Epithelial cell of proximal tubule (primary cell): ENCODE measurements at places on chromosomes 1 and 21. TPM values are rescaled to one million over a fixed set of nuclear protein-coding genes. Genes with fewer than 3 reads are reported as not detected.

The ITLN1 gene
- not detected in 2 replicates for total RNA-seq

The SHE gene
- under 0.01 TPM in 1 of 2 replicates, not detected in the other for total RNA-seq

The RGS13 gene
- not detected in 2 replicates for total RNA-seq

The SLC22A15 gene
- total RNA-seq: 1.6 and 2.6 TPM in 2 replicates

The FCGR2B gene
- total RNA-seq: not detected in 2 replicates

The CLCNKA gene
- 0.14 TPM in 1 of 2 replicates, not detected in the other for total RNA-seq

The PEAR1 gene
- 19.0 and 20.8 TPM in 2 replicates for total RNA-seq

The TNFAIP8L2 gene
- not detected in 2 replicates for total RNA-seq

DNA sequence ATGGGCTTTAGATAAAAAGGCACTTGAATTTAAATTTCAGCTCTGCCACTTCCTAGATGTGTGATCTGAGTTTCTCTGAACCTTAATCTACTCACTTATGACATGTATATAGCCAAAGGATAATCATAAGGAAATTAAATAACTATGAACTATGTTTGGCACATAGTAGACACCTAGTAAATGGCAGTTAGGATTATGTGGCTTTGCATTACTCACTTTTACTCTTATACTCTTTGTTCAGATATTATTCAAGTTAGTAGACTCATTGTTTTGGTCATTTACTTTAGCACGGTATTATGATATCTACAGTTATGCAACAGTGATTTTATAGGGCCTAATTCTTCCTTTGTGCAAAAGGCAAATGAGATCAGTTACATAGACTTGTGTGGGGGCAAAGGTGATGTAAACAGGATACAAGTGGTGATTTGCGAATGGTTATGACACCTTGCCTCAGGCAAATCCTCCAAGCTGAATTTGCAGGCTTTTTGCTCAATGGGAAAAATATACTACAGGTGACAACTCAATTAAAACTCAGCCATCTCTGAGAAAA lies 297.2 kb upstream of the PBX1 start:
- no peak for DNase-seq

DNA sequence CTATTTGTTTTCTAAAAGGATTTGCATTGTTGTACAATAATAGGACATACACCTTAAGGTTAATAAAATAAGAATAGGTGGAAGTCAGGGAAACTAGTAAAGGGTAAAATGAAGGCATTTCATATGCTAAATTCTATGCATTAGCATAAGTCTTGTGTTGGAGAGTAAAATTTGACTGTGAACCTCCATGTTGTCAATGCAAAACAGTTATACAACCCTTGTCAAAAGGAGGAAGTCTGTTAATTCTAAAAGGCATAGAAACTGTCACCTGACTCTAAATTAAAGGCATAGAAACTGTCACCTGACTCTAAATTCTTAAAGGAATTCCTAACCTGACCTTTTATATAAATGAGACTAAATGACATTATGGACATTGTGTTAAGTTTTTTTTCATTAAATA lies 291.8 kb downstream of the OLFM3 start:
- DNase-seq: no peak

GRCh38 chr21:42683371-42684108 lies 30.1 kb downstream of the PDE9A start:
- DNase-seq: no peak

GRCh38 chr1:115338457-115338820 lies 390 bp upstream of the NGF start:
- DNase-seq: no peak

GRCh38 chr1:36687312-36687711 lies 204.6 kb upstream of the CSF3R start:
- no peak for DNase-seq

- no peak for DNase-seq
Measured at GRCh38 chr1:109543988-109544735, 4.3 kb upstream of the GNAI3 start.

- DNase-seq: no peak
Measured at GRCh38 chr1:200921571-200922110, 26.9 kb downstream of the INAVA start.

DNA sequence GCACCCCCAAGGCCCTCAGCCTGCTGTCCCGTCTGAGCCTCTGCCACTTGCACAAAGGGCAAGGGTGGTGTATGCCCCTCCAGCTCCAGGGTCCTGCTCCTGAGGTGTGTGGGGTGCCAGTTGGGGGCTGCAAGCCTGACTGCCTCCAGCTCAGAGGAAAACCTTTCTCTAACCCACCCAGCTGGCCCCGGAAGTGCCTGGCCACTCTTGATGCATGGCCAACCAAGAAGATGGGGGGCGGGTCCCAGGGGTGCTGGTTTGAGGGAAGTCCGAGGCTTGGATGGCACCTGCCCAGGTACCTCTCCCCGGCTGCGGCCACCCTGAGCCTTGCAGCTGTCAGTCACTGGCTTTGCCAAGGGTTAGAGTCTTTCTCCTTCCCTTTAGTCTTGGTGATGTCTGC lies 112.6 kb upstream of the TMPRSS2 start:
- no peak for DNase-seq

- DNase-seq: no peak
Measured at GRCh38 chr21:41570791-41571355, 62.9 kb upstream of the TMPRSS2 start.

DNA sequence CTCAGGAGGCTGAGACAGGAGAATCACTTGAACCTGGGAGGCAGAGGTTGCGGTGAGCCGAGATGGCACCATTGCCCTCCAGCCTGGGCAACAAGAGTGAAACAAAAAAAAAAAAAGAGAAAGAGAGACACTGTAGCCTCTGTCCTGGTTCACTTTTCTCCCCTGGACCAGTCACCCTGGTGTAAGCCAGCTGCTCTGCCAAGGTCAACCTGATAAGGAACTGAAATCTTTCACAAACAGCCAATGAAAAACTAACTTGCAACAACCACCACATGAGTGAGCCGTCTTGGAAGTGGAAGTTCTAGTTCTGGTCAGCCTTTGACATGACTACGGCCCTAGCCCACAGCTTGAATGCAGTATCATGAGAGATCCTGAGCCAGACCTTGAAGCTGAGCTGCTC lies 36.8 kb upstream of the CXADR start:
- DNase-seq: no peak

DNA sequence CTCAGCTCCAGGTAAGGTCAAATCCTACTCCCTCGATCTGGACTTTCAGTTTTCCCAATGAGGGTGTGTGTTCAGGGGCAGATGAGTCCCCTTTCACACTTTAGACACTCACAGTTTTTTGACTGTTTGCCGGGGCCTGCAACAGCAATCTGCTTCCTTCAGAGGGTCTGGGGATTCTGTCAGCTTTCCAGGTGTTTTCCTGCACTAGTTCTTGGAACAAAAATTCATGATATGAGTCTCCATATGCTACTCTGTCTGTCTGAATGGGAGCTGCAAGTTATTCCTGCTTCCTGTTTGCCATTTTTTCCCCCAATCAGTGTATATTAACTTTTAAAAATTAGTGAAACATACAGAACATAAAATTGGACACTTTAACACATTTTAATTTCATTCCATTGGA lies 24.3 kb downstream of the CYP4B1 start:
- DNase-seq: no peak

- DNase-seq: no peak
Measured at GRCh38 chr1:21659099-21659923, 9.8 kb downstream of the RAP1GAP start.

GRCh38 chr1:109771712-109772657 lies 8.3 kb upstream of the EPS8L3 start:
- no peak for DNase-seq

DNA sequence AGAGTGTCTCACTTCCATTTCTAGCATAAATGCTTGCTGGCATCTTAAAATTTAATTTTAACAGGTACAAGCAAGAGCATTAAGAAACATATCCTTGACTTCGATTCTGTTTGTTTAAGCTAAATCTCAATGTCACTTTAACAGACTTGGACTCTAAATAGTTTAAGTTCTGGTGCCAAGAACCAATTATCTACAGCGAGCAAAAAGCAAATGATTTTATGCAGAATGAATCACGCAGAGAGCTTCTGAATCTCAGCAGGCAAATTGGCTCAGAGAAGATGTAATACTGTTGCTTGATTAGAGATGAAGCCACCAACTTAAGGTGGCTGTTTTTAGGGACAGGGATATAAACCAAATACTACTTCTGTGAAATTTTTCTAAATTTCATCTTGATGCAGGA lies 117.0 kb upstream of the PLD5 start:
- no peak for DNase-seq

GRCh38 chr1:86477256-86477655 lies 8.5 kb downstream of the CLCA1 start:
- no peak for DNase-seq

DNA sequence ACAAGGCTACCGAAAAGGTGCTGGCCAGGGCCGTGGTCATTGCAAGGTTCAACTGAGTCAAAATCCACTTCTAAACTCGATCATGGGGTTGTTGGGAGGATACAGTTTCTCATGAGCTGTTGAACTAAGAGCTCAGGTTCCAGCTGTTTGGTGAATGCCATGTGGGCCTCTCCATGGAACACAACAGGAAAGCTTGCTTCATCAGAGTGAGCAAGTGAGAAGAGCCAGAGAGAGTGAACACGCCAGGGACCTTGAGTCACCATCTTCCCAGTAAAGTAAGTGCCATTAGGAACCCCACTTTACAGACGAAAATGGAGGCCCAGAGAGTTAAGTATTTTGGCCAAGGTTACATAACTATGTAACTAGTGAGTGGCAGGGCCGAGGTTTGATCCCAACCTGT lies 475.1 kb upstream of the VAMP3 start:
- DNase-seq: no peak

DNA sequence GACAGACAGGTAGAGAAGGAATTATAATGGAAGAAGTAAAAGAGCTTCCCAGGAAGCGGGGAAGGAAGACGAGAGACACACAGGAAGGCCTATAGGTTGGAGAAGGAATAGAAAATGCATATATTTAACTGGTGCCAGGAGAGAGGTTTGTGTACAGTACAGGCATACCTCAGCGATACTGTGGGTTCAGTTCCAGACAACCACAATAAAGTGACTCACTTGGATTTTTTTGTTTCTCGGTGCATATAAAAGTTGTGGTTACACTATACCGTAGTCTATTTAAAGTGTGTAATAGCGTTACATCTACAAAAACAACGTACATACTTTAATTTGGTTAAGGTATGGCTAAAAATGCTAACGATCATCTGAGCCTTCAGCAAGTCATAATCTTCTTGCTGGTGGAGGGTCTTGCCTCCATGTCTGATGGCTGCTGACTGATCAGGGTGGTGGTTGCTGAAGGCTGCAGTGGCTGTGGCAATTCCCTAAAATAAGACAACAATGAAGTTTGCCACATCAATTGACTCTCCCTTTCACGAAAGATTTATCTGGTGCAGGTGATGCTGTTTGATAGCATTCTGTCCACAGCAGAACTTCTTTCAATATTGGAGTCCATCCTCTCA lies 16.0 kb downstream of the YARS1 start:
- DNase-seq: no peak

GRCh38 chr1:20200966-20201365 lies 14.6 kb upstream of the PLA2G2C start:
- no peak for DNase-seq

- no peak for DNase-seq
Measured at GRCh38 chr1:116954440-116954839, 44.7 kb downstream of the PTGFRN start.

- no peak for DNase-seq
Measured at GRCh38 chr1:155499953-155500639, 62.5 kb downstream of the ASH1L start.

GRCh38 chr1:20087668-20088067 lies 17.7 kb downstream of the PLA2G5 start:
- DNase-seq: no peak

- DNase-seq: no peak
Measured at GRCh38 chr1:154129391-154129970, 25.4 kb downstream of the NUP210L start.

- DNase-seq: no peak
Measured at GRCh38 chr21:31997191-31997590, 124.4 kb downstream of the HUNK start.

GRCh38 chr1:98278055-98278454 lies 357.2 kb upstream of the DPYD start:
- no peak for DNase-seq

GRCh38 chr1:18058206-18058921 lies 49.2 kb upstream of the IGSF21 start:
- DNase-seq: no peak

- no peak for DNase-seq
Measured at GRCh38 chr1:6033986-6034749, 11.5 kb upstream of the KCNAB2 start.

DNA sequence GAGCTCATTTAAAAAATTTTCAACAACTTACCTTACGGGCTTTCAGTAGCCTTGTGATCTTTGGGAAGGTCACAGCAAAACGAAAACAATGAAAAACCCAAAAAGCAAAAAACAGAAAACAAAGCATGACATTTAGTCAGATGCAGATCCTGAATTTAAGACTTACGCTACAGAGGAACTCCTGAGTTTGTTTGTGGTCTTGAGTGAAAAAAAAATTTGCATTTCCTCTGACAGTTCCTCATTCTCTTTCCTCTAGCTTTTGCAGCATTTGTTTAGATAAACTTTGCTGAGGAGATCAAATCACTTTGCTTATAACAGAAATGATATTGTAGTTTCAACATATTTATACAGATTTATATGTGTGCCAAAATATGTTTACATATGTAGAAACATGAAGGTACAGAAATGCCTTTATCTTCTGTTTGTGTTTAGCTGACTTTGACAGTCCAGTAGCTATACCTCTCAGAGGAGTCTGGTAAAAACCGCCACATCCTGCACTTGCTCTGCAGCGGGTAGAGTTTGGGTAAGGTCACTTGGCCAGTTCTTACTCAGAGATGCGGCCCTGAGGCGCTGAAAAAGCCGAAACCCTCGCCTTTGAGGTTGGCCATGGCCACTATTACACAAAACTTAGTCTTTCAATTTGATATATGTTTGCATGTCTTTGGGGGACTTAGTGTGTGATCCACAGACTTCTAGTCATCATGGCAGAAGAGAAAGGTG lies 142.5 kb downstream of the TNR start:
- DNase-seq: no peak

DNA sequence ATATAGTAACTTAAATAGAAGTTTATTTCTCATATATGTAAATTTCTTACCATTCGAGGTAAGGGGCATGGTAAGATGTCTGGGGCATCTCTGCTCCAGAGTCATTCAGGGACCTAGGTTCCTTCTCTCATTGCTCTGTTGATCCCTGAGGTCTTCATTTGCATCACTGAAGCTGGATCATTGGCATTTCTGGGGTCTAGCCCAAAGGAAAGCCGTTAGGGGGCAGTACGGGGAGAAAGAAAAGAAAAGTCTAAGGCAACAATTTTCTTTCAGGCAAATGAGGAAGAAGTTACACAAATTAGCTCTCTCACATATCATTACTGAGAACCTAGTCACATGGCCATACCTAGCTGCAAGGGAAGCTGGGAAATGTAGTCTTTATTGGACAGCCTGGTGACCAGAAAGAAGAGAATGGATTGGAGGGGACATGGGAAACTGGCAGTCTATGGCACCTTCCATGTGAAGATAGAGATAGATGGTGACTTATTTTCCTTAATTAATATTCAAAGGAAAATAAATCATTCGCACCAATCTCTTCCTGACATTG lies 10.2 kb upstream of the SUSD4 start:
- no peak for DNase-seq
